Mesendoderm (in vitro differentiated cells): ENCODE measurements at places on chromosomes 12 and 14.

DNA sequence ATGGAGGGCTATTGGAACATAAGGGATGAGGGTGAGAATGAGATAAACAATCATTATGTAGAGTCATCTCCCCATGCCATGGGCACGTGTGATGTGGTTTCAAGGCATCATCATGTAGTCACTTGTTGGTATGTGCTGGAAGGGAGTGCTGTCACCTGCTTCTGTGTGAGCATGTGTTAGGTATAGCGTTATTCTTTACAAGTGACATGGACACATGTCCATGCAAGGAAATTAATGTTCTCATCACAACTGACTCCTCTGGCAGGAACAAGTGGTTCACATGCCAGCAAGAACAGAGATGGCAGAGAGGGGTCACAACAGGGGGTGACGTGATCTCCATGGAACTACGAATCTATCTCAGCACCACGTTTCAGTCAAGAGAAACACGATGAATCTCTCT is 815.8 kb downstream of the BCL11B start:
- no peak for DNase-seq

DNA sequence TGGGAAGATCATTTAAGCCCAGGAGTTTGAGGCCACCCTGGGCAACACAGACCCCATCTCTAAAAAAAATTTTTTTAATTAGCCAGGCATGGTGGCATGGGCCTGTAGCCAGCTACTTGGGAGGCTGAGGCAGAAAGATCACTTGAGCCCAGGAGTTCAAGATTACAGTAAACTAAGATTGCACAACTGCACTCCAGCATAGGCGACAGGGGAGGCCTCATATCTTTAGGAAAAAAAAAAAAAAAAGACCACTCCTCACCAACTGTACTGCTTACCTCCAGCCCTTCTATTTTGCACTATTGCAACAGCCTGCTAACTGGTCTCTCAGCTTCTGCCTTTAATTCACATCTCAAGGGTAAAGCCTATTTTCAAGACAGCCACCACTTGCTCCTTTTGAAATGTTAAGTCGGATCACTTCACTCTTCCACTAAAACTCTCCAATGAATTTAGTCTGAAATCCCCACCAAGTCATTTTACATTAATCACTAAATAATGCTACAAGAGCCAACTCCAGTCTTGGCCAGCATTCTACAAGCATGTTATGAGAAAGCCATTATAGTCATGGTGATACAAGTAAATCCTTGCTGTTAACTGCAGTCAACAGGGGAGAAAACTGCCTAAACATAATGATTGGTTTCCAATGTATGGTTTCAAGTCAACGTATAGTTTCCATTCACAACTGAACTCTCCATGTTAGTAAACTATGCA is 106.0 kb downstream of the RPS29 start:
- DNase-seq: no peak

DNA sequence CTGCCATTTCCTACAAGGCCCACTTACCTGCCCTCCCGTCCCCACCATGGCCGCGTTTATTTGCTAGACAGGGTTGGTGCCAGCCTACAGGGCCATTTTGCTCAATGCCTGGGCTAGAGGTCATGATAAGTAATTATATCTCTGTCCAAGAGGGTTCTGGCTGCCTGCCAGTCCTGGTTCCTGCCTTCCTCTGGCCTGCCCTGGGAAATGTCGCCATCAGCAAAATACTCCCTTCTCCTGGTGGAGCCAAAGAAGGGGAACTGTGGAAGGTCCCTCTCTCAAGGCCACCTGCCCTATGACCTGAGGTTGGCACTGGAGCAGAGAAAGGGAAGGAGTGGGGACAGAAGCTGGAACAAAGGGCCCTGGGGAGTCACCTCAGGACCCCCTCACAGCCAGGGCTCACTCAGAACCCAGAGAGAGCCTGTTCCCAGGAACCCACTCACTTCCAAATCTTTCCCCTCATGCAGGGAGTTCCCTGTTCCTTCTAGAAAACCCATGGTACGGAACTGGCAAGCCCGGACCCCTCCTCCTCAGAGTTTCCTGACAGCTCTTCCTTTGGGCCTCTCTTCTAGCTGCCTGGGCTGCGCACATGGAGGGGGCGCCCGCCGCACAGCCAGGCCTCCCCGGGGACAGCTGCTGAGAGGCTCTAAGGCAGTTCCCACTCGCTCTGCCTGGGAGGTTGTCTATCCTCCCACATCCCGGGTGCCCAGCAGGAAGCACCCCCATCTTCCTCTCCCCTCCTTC is 280.5 kb downstream of the DPF3 start:
- DNase-seq: no peak

DNA sequence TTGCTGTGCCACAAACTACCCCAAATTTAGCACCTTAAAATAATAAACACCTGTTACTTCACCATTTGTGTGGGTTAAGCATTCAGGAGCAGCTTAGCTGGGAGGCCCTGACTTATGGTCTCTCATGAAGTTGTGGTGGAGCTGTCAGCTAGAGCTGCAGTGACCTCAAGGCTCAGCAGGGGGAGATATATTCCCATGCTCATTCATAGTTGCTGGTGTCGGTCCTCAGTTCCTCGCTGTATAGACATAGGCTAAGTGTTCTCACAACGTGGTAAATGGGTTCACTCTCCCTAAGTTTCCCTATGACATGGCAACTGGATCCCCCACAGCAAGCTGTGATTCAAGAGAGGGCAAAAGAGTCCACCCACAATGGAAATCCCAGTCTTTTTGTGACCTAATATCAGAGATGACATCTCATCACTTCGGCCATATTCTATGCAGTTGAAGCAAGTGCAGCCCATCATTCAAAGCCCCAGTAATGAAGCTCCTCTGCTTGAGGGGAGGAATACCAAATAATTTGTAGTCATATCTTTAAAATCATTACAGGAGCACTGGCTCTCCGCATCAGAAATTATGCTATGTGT is 41.1 kb downstream of the PRB3 start:
- DNase-seq: peak; percentile 75

DNA sequence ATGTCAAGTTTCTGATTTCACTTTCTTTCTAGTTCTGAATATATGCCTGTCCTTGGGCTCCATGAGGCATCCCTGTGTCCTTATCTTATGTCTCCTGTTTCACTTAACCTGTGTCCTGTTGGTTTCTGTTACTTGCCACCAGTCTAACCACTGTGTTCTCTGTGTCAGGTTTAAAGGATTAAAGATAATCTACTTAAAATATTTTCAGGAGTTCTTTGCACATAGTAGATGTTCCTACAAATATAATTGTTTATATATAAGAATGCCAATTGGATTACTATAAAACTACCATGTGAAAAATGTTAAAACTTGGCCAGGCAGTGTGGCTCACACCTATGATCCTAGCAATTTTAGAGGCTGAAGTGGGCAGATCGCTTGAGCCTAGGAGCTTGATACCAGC is 406.4 kb downstream of the CCER1 start:
- DNase-seq: no peak

DNA sequence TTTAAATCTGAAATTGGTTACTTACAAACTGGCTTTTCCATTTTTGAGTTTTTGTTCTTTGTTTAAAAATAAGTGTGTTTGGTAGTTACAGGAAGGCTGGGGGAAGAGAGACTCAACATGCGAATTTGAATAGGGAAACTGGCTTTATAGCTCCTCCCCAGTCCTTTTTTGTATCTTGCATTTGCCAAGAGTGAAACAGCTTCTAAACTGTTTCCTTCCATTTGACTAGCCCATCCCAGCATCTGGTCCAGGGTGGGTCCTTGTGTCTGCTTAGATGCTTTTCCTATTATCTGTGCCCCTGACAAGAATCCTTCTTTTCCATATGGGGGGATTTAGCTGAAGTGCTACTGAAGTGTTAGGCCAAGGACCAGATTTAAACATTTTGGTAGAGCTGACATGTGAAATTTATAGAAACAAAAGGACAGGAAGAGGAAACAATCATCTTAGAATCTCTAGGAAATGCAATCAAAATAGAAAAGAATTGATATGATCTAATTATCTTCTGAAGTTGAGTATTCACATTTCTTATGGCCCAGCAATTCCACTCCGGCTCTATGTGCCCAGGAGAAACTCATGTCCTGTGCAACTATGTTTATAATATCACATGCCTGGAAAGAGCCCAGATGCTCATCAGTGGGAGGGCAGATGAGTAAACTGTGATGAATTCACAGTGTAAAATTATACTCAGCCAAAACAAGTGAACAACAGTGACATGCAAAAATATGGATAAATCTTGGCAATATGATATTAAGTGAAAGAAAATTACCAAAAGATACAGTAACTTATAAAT is 7.4 kb downstream of the SMOC1 start:
- DNase-seq: no peak

DNA sequence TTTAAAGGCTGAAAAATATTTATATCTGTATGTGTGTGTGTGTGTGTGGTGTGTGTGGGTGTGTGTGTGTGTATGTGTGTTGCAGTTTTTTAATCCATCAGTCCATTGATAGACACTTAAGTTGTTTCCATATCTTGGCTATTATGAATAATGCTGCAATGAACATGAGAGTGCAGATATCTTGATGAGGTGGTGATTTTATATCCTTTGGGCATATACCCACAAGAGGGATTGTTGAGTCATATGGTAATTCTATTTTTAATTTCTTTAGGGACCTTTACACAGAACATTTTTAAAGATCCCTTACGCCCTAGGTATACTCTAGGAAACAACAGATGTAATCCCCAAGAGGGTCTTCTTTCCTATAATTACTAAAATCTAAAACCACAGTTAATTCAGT is 154.5 kb upstream of the CLEC14A start:
- DNase-seq: no peak

DNA sequence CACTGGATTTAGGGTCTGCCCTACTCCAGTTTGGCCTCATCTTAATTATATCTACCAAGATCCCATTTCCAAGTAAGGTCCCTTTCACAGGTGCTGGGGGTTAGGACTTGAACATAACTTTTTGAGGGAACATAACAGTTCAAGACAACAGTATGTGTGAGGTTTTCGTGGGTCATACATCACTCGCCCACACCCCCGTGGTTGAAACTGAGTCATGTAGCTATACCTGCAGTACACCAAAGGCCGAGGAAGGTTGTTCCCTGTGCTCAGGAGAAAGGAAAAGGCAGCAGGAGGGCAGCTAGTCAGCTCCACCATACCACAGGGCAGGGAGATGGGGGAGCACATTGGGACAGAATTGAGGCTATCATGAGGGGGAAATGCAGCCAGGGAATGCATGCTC is 167.0 kb downstream of the PPM1H start:
- DNase-seq: no peak

DNA sequence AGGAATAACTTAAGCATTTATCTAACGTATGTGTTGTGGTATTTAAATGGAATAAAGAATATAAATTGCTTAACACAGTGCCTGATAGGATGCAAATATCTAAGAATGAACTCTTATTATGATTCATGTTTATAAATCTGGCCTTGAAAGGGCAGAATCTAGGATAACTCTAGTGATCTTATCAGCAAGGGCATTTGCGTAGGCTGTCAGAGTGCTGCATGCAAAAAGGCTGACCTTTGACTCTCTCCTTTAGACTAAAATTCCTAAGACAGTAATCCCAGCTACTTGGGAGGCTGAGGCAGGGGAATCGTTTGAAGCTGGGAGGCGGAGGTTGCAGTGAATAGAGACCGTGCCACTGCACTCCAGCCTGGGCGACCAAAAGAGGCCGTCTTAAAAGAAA is 31.3 kb upstream of the ANP32D start:
- no peak for DNase-seq

GRCh38 chr14:23829736-23830471 is 123.7 kb upstream of the DHRS4 start:
- peak; percentile 28 for DNase-seq

DNA sequence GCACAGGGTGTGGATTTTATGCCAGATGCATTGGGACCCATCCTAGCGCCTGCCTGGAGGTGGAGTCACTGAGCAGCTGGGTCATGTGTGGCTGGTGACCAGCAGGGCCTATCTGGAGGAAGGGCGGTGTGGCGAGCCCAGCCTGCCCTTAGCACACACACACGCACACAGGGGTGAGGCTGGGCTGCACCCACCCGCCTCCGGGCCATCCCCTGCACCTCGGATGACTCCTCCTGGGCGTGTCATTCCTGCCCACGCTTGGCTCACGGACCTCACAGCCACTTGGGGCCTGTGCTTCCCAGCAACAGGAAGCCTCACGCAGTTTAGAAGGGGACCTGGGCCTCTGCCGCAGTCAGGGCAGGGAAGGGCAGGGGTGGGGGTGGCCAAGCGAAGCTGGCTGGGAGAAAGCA is 36.2 kb upstream of the FZD10 start:
- peak; percentile 42 for DNase-seq

- DNase-seq: no peak
Measured at GRCh38 chr14:92121207-92121669, 268 bp downstream of the NDUFB1 start.

GRCh38 chr12:48866052-48866711 is 512 bp upstream of the RND1 start:
- no peak for DNase-seq

DNA sequence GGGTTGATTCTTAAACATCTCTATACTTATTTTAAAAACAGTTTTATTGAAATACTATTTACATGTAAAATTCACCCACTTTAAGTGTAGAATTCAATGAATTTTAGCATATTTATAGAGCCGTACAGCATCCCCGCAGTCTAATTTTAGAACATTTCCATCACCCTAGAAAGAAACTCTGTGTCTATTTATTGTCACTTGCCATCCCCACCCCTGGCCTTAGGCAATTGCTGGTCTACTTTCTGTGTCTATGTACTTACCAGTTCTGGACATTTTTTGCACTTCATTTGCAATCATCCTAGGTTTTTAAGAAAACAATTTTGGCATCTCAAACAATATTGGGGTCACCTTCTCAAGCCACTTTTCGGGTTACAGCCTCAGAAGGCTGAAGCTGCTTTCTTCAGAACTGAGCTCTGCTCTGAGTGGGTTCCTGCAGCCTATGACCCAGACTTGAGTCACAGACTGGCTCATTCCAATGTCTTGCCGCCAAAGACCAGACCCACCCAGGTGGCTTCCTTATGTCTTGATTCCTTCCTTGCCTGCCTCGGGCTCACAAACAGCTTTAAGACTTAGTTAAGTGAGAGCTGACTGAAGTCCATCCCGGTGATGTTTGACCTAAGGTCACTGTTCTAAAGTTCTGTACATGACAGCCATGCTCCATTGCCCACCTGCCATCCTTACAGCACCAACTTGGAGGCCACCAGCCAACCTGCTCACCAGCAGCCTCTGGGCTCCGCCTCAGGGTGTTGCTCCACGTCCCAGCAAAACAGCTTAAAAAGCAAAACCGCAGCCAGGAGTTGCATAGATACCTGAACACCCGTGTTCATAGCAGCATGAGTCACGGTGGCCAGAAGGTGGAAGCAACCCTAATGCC is 131.5 kb downstream of the CHST11 start:
- no peak for DNase-seq

GRCh38 chr14:74733221-74733620 is 20.3 kb downstream of the FCF1 start:
- DNase-seq: no peak

DNA sequence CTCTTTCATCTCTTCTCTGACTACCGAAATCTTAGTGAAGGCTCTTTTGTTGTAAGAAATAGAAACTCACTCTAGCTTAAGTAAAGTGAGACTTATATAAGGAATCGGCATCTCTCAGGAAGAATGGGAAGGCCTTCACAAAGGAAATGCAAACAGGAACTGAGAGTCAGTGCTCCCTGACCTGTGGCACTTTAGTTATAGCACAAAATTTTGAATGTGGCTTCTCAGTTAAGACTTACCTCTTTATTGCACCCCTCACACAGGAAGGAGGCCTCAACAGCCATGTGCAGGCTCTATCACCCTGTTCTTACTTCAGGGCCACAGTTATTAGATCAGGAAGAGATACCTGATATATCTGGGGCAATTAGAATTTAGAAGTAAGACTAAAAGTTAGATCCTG is 224.7 kb upstream of the EGLN3 start:
- no peak for DNase-seq

- no peak for DNase-seq
Measured at GRCh38 chr12:75561921-75562320, 50.5 kb upstream of the KRR1 start.
